ENCODE measurements at places on chromosomes 3 and 15.
A peak's percentile ranks its signal among the peaks of the same experiment; 100 is the strongest.

- DNase-seq: no peak
These were observed 214.4 kb upstream of the CBLB start for GRCh38 chr3:106083207-106083606.

DNA sequence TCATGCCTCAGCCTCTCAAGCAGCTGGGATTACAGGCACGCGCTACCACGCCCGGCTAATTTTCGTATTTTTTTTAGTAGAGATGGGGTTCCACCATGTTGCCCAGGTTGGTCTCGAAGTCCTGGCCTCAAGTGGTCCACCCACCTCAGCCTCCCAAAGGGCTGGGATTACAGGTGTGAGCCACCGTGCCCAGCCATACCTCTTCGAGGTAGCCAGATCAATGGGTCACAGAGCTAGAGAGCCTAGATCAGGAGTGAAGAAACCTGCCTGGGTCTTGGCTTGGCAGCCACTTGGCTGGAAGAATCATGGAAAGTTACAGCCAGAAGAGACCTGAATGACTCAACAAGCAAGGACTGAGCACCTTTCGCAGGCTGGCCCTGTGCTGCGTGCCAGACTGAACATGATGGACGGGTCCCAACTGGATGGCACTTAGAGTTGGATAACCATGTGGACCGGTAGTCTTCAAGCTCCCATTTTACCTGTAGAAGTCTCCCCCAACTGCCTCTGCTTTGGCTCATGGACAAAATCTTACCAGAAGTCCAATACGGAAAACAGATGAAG is 29.7 kb downstream of the GNB5 start:
- DNase-seq: peak; percentile 33

GRCh38 chr3:18649666-18650363 is 224.7 kb upstream of the SATB1 start:
- no peak for DNase-seq

- peak; percentile 61 for DNase-seq
These were observed 919.2 kb downstream of the ROBO1 start for GRCh38 chr3:78848392-78849288.
